CD4-positive, alpha-beta memory T cell (primary cell): ENCODE measurements at places on chromosomes 7 and 10.

DNA sequence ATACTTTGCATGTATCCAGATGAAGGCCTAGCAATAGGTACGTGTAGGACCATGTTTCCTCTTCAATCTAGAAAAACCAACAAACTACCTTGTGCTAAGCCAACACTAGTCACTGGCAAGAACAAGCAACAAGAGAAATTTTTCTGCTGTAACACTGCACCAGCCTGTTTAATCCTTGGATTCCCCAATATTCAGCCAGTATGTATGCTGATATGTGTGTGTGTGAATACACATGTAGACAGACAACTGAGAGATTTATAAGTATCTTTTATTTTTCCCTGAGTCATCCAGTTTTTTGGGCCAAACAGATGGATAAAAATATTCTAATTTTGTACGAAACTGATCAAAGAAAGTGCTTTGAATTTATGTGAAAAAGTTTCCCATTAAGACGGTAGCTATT is 26.2 kb downstream of the GLI3 start:
- no peak for DNase-seq
- no peaks in the 10 kb centered on the region for H3K36me3 ChIP-seq
- H3K27me3 ChIP-seq = no peaks in the 10 kb centered on the region
- no peak overlapping the region for H3K4me3 ChIP-seq

GRCh38 chr7:3910054-3910453 is 609.0 kb downstream of the SDK1 start:
- no peak for DNase-seq
- H3K27me3 ChIP-seq = no peaks in the 10 kb centered on the region
- no peaks in the 10 kb centered on the region for H3K36me3 ChIP-seq
- H3K27ac ChIP-seq = no peak overlapping the region
- H3K4me1 ChIP-seq = no peaks in the 10 kb centered on the region
- H3K4me3 ChIP-seq = no peak overlapping the region

DNA sequence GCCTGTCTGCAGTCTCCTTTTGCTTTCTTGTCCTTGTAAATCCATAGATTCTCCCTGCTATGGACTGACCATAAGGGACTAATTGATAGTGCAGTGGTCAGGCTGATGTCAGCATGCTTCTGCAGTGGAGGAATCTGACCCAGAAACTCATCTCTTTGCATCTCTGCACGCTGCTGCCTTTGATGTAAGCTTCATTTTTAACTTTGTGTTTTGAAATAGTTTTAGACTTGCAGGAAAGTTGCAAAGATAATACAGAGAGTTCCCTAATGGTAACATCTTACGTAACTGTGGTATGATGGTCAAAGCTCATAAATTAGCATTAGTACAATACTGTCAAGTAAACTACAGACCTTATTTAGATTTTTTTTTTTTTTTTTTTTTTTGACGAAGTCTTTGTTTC is 89.6 kb downstream of the GALNT17 start:
- H3K27ac ChIP-seq = no peak overlapping the region
- no peaks in the 10 kb centered on the region for H3K4me1 ChIP-seq
- no peaks in the 10 kb centered on the region for H3K36me3 ChIP-seq
- no peaks in the 10 kb centered on the region for H3K27me3 ChIP-seq
- no peak overlapping the region for H3K4me3 ChIP-seq
- DNase-seq = no peak

- DNase-seq = no peak
- H3K4me3 ChIP-seq = no peak overlapping the region
- no peak overlapping the region for H3K27ac ChIP-seq
These were observed 170.9 kb downstream of the CDK14 start for GRCh38 chr7:90766814-90767564.

DNA sequence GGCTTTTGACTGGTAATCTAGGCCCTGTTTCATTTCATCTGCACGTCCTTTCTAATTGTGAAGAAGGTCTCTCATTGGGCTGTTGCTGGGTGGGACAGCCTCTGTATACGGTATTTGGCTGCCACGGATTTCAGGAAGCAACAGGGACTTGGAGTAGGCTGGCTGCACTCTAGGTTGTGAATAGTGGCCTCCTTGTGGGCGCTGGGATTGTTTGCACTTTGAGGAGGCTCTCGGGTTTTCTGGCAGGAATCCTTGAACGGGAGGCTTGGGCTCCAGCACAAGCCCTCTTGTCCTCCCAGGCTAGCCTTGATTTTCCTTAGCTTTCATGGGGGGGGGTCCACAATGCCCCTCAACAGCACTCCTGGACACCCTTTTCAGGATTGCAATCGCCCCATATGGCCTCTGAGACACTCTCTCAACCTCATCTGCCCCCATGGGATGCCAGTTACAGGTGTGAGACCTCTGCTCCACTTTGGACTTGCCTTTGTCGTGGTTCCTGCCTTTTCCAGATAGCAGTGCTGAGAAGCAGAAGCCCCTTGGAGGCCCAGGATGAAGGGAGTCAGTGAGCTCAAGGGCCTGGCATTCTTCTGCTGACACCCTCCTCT is 33.9 kb upstream of the ZNF273 start:
- no peak overlapping the region for H3K27ac ChIP-seq
- H3K4me3 ChIP-seq = no peak overlapping the region
- no peak for DNase-seq
- H3K27me3 ChIP-seq = no peaks in the 10 kb centered on the region

- H3K27ac ChIP-seq = no peak overlapping the region
- DNase-seq = no peak
- no peaks in the 10 kb centered on the region for H3K4me1 ChIP-seq
- H3K4me3 ChIP-seq = no peak overlapping the region
These were observed 9.9 kb downstream of the DCLRE1A start for GRCh38 chr10:113843972-113844485.
